ENCODE measurements at places on chromosomes 16 and 17. TPM values are rescaled to one million over a fixed set of nuclear protein-coding genes. Genes with fewer than 3 reads are reported as not detected.

DNA sequence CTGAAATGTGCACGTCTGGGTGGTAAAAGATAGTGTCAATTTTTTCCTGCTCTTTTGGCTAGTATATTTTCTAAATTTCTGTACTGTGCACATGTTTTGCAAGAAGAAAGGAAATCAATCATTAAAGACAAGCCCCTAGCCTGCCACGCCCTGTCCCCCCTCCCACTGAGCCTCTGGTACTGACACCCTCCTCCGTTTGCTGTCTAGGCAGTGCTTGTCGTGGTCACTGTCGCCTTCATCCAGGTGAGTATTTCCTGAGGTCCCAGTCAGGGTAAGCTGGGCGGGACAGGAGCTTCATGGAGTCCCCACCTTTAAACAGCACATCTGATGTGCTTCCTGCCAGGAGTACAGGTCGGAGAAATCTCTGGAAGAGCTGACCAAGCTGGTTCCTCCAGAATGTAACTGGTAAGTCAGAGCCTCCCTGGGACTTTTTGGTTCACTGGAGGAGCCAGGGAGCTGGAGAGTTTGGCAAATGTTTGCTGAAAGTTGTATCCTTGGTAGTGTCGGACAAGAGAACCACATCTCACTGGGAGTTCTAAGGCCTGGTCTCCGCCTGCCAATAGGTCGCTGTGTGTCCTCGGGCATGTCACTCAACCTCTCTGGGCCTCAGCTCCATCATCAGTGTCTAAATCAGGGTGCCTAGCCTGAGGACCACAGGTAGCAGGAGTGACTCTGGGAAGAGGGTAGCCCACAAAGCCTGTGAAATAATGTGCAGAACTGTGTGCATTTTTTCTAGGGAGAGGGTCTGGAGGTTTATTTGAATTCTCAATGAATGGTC lies 42.2 kb downstream of the ATP2C2 start:
- H3K36me3 ChIP-seq = no peaks in the 10 kb centered on the region
- no peak overlapping the region for H3K27ac ChIP-seq
- H3K4me3 ChIP-seq = no peak overlapping the region
- H3K4me1 ChIP-seq = peaks cover 2% of the 10 kb centered on the region

DNA sequence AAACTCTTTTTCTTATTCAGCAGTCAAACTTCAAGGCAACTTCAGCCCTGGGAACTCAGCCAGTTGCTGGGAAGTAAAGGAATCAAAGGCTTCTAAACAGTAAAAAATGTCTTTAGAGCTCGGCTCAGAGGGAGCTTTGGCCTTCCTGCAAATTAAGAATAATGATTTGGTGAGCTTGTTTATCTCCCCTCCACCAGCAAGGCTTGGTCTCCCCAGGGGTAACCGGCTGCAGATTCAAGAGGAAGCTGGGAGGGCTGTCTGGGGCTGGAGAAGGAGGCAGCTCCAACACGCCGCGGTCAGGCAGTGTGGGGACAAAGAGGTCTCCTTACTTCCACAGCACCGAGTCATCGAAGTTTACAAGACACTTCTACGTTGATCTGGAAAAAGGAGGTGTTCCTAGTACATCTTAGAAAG lies 17.7 kb upstream of the DOC2B start:
- peaks cover 14% of the 10 kb centered on the region for H3K27me3 ChIP-seq
- no peak overlapping the region for H3K4me3 ChIP-seq
- DNase-seq = no peak
- H3K4me1 ChIP-seq = peaks cover 18% of the 10 kb centered on the region
- H3K36me3 ChIP-seq = peaks cover 3% of the 10 kb centered on the region
- H3K27ac ChIP-seq = peak overlapping the region; percentile 10

DNA sequence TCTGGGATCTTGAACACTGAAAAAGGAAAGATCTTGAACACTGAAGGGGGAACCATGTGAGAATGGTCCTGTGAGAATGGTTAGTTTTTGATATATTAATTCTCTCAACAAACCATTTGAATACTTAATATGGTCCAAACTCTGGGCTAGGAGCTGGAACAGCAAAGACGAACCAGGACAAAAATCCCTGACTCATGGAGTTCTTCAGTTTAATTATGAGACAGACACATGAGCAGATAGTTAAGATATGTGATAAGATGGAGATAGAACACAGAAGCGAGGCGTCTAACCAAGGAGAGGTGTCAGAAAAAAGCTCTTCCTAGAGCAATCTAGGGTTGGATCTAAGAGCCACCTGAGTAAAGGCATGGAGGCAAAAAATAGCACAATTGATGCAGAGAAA lies 1.6 kb downstream of the CKLF start:
- H3K4me1 ChIP-seq = peaks cover 52% of the 10 kb centered on the region
- H3K27ac ChIP-seq = no peak overlapping the region
- H3K36me3 ChIP-seq = peaks cover 13% of the 10 kb centered on the region
- no peak for DNase-seq

DNA sequence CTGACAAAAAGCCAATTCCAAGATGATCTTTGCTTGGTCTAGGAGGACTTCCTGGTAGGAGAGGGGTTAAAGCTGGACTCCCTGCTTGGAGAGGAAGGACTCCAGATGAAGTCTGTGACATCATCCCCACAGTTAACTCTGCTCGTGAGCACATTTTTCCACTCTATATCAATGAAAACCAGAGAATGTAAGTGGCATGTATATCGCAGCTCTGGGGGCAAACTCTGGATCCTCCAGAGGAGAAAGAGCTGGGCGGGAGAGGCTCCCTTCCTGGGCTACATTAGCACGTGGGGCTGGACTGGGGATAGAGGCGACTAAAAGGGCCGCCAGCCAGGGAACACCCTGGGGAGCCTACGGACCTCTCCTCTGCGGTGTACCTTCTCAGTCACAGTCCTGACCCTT lies 34.1 kb downstream of the HIC1 start:
- H3K4me3 ChIP-seq = peak overlapping the region; percentile 74
- H3K27me3 ChIP-seq = no peaks in the 10 kb centered on the region

DNA sequence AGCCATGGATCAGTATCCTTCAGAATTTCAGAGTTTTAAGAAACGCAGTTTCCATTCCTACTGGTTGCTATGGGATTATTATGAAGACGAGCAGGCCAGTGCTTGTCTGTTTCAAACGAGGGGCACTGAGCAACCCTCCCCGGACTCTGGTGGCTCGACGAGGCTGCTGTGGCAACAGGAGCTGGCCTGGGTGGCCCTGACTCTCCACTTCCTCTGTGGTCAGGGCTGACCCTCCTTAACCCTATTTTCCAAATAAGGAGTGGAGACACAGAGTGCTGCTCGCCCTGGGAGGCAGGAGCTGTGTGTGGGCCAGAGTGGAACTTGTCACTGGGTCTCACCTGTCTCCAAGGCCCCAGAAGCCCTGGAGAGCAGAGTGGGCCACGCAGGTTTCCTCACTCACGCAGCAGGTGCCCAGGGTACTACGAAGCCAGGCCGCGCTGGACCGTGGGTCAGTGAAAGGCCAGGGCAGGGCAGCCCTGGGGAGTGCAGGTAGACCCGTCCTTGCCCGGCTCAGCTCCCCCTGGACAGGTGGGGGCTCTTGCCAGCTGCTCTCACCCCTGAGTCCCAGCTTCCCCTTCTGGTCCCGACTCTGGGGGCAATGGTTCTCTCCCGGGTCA lies 3.3 kb downstream of the GALNS start:
- H3K27me3 ChIP-seq = no peaks in the 10 kb centered on the region
- H3K36me3 ChIP-seq = peaks cover 4% of the 10 kb centered on the region
- no peak overlapping the region for H3K4me3 ChIP-seq
- no peak for DNase-seq

DNA sequence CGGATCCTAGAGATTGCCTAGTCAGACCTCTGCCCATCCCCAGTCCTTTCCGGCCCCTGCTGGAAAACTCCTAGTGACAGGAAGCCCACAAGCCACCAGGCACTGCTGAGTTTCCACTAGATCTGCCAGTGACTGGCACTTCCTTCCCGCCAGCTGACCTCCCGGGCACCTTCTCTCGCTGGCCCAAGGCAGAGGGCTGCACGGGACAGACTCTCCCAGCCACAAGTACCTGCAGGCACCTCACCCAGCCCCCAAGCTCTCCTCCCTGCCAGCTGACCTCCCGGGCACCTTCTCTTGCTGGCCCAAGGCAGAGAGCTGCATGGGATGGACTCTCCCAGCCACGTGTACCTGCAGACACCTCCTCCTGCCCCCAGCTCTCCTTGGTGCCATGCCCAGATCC lies 66.3 kb upstream of the DOC2B start:
- peaks cover 11% of the 10 kb centered on the region for H3K27me3 ChIP-seq
- no peak overlapping the region for H3K27ac ChIP-seq
- H3K4me1 ChIP-seq = no peaks in the 10 kb centered on the region
- DNase-seq = no peak

GRCh38 chr16:13906168-13907089 lies 13.5 kb upstream of the ERCC4 start:
- peaks cover 21% of the 10 kb centered on the region for H3K27me3 ChIP-seq
- DNase-seq = no peak
- H3K36me3 ChIP-seq = no peaks in the 10 kb centered on the region
- H3K4me1 ChIP-seq = no peaks in the 10 kb centered on the region
- H3K4me3 ChIP-seq = no peak overlapping the region

DNA sequence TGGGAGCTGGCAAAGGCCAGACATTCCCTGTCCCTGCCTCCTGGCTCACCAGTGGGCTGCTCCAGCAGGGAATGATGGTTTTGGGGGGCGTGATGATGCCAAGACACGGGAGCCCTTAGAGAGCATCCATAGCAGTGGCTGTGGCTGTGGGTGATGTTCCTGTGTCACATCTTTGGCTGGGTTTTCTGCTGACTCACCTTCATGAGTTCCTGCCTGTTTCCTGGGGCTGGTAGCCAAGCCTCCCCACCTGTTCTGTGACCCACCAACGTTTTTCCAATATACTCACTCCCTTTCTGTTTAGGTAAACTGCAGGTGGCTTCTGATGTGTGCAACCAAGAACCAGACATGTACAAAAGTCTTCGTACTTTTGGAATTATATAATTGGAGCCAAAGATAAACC lies 16.5 kb upstream of the NF1 start:
- no peak for DNase-seq
- no peak overlapping the region for H3K4me3 ChIP-seq
- no peaks in the 10 kb centered on the region for H3K36me3 ChIP-seq
- H3K27me3 ChIP-seq = no peaks in the 10 kb centered on the region

DNA sequence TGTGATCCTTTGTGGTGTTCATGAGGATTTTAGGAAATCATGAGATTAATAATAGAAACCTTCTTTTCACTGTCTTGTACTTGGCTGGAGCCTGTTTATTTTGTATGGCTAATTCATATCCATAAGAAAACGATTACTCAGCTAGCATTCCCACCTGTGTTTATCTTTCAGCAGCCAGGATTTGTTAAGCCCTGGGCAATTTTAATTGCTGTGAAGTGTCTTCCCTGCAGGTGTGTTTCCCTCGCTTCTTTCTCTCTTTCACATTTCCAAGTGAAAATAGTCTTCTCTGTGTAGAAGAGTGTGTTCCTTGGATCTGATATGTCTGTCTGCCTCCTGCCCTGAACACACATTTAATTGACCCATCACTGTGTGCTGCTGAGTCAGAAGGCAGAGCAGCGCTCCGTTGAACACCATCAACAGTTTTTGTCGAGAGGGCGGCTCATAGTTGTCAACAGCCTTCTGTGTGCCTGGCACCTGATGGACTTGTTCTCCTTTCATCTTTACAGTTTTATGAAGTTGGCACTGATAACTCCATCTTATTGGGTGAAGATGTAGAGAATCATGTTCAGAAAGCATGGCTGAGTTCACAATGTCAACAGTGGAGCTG lies 83.2 kb downstream of the SPECC1 start:
- peak overlapping the region; percentile 85 for H3K27ac ChIP-seq
- peaks cover 11% of the 10 kb centered on the region for H3K27me3 ChIP-seq
- no peak overlapping the region for H3K4me3 ChIP-seq
- peak; percentile 21 for DNase-seq

The SLC5A2 gene
- total RNA-seq = not detected

The KRTAP17-1 gene
- total RNA-seq = not detected

The CD300LF gene
- total RNA-seq = not detected

Data from osteocyte (in vitro differentiated cells).